Calu3 (cell line): ENCODE measurements at places on chromosomes 3 and 15. TPM values are rescaled to one million over a fixed set of nuclear protein-coding genes. Genes with fewer than 3 reads are reported as not detected.
A peak's percentile ranks its signal among the peaks of the same experiment; 100 is the strongest.

The CIAO2A gene
- 73.2 and 86.0 TPM in 2 replicates for total RNA-seq

The MGLL gene
- total RNA-seq = 42.4 and 55.2 TPM in 2 replicates

The CCDC54 gene
- total RNA-seq = not detected in 2 replicates

The CYP1A1 gene
- total RNA-seq = 3.0 and 3.4 TPM in 2 replicates

The VWA5B2 gene
- 0.54 and 0.90 TPM in 2 replicates for total RNA-seq

The CFAP100 gene
- not detected in 2 replicates for total RNA-seq

The ROBO2 gene
- not detected in 2 replicates for total RNA-seq

The PLA1A gene
- total RNA-seq = 0.81 and 0.99 TPM in 2 replicates

The KBTBD13 gene
- total RNA-seq = not detected in 2 replicates

- no peak for DNase-seq
These were observed 1.1 kb upstream of the SEMA3G start for GRCh38 chr3:52446042-52446441.

GRCh38 chr3:177131927-177132636 is 65.2 kb downstream of the TBL1XR1 start:
- DNase-seq = no peak

GRCh38 chr3:122577409-122578031 is at the start of gene PARP15:
TSS of gene PARP15 (plus strand) at chr3:122577650. CDS start at chr3:122577668, 18 bp downstream.
- DNase-seq = peak; percentile 14

GRCh38 chr3:15099364-15100098 is 583 bp upstream of the RBSN start:
- DNase-seq = no peak

DNA sequence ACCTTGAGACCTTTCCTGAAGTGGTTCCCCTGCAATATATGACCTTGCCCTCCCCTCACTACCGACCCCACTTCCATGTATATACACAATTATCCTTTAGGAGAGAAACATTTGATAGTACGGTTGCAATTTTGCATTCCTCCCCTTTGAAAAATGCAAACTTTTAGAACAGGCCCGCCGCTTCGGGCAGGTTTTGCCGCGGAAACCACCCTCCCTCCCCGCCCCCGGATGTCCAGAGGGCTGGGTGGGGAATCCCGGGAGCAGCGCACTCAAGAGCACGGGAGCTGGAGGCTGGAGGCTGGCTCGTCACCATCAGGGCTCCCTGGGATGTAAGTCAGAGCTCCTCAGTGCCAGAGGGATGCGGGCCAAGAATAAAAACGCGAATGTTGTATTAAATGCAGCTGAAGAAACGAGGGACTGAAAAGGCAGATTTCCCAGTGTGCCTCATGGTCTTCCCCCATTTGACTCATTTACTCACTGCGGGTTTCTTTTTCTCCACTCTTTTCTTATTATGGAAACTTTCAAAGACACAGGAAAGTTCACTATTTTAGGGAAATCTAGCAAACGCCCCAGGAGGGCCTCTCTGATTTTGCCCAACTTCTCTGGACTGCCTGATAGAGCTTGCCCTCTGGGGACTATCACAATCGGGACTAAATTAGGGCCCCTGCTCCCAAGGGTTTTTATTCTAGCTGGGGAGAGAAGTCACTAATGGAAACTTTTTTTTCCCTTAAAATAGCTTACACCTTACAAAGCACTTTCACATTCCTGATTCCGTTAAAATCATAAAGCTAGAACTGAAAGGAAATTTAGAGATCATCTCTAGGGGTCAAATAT is 2.9 kb upstream of the USP3 start:
- peak; percentile 70 for DNase-seq

GRCh38 chr3:85935171-85935570 is 976.4 kb downstream of the CADM2 start:
- DNase-seq = no peak

- no peak for DNase-seq
These were observed 2.6 kb upstream of the XYLB start for GRCh38 chr3:38343797-38344594.

GRCh38 chr15:29045717-29046116 is 159.9 kb downstream of the APBA2 start:
- DNase-seq = no peak

DNA sequence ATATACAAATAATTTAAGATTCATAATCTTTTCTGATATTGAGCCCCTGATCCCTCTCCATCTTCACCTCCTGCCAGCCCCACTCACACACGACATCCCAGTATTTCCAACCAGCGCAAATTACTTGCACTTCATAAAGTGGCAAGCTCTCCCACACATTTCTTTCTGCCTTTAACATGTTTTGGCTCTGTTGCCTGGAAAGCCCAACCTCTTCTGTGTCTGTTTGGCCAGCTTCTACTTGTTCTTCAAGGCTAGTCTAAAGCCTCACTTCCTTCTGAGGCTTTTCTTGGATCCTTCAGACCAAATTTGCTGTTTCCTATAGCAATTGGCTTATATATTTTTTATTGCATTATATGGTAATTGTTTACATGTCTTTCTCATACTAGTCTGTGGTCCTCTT is 5.1 kb upstream of the TM6SF1 start:
- no peak for DNase-seq

DNA sequence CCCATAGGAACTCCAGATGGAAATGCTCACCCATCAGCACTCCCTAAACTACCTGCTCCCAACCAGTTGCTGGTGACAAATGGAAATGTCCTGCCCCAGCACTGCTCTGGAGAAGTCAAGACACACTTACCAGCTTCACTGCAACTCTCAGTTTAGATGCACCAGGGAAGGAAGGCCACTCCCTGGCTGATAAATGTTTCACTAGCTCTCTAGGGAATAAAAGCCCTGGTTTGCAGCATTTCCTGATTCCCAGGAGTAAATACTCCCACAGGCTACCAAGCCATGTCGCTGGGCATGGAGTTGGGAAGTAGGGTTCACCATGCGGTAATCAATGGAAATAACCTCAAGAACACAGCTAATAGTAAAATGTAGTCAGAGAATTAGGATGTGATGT is 112.0 kb upstream of the NEO1 start:
- no peak for DNase-seq

- no peak for DNase-seq
These were observed 62.9 kb upstream of the SEC13 start for GRCh38 chr3:10383850-10384248.

- DNase-seq = no peak
These were observed 239.4 kb downstream of the OXSM start for GRCh38 chr3:26029321-26029720.

GRCh38 chr15:39433376-39433775 is 147.5 kb upstream of the THBS1 start:
- DNase-seq = no peak

GRCh38 chr3:63478990-63479660 is 173.3 kb upstream of the SNTN start:
- DNase-seq = no peak

GRCh38 chr15:32657941-32658340 is 16.4 kb downstream of the SCG5 start:
- no peak for DNase-seq

DNA sequence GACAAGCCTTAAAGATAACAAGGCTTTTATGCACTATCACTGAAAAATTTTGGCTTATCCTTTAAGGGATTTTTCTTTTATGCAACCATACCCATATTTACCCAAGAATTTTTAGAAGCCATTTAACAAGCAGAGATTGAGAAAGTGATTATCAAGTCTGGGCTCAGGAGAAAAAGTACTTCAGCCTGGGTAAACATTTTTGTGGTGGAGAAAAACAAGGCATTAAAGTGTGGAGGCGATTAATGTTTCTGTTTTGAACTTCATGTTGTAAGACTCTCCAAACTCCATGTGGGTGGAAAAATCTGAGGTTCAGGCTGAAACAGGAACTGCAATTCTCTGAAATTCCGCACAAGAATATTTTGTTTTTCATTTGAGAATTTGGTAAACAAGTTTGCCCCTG is 260.4 kb upstream of the KCNMB2 start:
- no peak for DNase-seq

DNA sequence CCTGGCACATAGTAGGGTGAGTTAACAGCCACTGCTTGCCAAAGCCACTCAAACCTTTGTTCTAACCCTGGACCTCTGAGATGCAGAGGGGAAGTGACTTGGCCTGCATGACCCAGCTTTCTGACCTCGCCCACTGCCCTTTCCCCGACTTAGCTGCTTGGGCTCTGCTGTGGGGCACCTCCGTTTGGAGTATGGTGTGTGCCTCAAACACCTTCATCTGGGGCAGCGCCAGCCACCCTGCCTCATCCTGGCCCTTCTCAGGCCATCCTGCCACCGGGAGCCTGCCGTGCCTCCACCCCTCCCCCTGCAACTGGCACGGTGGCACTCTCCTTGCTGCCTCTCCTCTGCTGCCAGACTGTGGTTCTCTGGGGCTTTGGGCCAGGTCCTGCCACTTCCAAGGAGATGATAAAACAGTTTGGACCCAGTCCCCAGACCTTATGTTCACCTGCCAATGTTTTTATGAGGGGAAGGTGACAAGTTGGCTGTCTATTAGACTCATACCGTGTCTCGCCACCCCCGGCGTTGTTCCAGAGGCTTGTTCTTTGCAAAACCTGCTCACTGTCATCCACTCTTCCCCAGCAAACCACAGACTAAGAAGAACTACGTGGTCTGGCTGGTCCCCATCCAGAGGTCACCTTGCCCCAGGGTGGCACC is 32.2 kb downstream of the SLC6A6 start:
- DNase-seq = peak; percentile 20

- no peak for DNase-seq
These were observed 253.9 kb upstream of the LRRN1 start for GRCh38 chr3:3545360-3545759.

GRCh38 chr3:157231071-157231470 is 71.1 kb upstream of the CCNL1 start:
- no peak for DNase-seq

GRCh38 chr3:113227146-113227545 is 15.8 kb downstream of the BOC start:
- no peak for DNase-seq

GRCh38 chr15:68244235-68244634 is 14.7 kb upstream of the CLN6 start:
- no peak for DNase-seq

DNA sequence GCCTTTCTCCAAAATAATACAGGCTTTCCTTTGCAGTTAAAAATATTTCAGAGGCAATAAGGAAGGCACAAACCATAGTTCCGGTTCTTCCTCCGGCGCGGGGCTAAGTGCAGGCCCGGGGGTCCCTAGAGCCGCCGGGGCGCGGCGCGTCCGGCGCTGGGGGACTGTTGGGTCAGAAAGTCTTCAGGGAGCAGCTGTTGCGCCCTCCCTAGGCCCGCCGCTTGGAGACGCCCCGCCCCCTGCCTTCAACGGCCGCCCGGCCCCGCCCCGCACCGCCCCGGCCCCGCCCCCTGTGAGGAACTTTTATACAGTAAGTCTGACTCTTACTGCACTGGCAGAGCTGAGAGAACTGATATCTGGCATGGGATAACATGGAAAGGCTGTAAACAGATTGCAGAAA is 283.1 kb upstream of the ARL6 start:
- no peak for DNase-seq

DNA sequence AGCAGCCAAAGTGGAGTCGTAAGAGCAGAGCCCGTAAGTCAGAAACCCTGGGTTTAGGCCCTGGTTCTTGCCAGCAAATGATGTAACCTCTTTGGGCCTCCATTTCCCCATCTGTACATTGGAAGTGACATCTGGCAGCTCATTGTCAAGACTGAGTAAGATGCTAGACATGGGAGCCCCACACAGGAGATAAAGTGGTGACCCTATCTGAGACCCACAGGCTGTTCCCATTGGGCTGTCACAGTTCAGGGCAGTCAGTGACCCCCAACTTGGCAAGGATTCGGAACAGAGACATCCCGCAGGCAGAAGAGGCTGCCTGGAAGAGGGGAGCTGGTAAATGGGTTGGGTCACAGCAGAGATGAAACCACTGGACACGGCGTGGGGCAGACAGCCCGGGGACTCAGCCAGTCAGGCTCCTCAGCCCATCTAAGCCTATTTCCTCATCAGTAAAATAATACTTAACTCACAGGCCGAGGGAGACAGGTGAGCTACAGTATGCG is 1.8 kb downstream of the CLN6 start:
- DNase-seq = no peak

DNA sequence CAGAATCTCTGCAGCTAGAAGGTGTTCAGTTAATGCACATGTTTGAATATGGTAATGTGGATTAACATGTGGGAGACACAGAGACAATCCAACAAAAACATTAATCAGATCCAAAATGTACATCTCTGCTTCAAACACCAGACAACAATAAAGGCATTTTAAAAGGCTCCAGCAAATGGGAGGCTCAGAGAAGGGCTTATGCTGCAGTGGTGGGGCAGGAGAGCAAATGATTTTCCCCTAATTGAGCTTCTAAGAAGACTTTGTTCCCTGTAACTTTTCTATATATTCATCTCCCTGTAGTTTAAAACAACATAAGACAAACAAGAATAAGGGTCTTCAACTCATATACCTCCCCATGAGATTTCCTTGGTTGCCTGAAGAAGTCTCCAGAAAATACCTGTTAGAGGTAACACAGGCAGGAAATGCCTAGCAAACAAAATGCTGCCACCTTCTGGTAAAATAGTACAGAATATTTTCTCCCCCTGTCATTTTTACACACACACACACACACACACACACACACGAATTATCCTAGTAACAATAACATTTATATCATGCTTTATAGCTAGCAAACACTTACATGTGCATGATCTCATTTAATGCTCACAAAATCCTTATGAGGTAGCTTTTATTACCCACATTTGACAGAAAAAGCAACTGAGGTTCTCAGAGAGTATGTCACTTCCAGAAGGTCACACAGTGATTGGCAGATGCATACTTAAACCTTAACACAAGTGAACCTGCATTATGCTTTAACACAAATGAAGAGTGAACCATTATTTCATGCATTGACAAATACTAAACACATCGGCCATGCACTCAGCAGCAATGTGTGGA is 123.4 kb upstream of the MB21D2 start:
- peak; percentile 30 for DNase-seq

DNA sequence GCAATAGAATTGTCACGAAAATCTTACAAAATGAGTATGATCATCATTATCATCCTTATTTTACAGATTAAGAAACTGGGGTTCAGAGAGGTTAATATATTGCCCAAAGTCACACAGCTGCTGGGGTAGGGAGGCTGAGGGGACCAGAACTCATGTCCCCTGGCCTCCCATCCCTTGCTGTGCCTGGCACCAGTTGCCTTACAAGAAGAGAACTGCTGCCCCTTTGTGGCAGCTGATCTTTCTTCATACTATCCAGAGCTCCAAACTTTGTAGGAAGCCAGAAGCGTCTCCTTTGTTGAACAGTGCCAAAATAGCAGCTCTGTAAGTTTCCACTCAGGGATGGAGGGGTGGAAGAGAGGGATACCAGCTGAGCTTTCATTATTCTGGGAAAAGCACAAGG is 236.8 kb upstream of the TBC1D5 start:
- no peak for DNase-seq

- no peak for DNase-seq
These were observed 121.9 kb upstream of the PHLDB2 start for GRCh38 chr3:111737047-111737705.

- DNase-seq = no peak
These were observed 24.3 kb upstream of the FBXL22 start for GRCh38 chr15:63572749-63573464.

GRCh38 chr3:137962251-137962650 is 47.7 kb upstream of the CLDN18 start:
- no peak for DNase-seq

DNA sequence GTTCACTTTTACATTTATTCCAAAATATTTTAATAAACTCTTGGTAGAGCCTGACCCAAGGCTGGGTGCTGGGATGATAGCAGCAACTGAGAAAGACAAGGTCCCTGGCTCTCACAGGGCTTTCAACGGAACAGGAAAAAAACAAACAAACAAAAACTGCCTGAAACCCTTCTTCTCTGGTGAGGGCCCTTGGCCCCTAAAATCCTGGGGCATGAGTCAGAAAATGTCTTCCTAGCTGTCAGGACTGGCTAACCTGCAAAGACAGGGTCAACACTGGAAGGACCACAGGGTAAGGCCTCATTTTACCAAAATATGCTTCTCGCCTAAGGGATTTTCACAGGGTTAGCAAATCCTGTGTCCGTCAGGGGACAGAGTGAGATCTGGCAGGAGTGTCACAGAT is 45.7 kb upstream of the WNT5A start:
- DNase-seq = no peak
